ENCODE measurements at places on chromosomes 11 and 22.

- no peak for DNase-seq
Observed at GRCh38 chr22:16973591-16974297, 34.3 kb downstream of the GAB4 start.

DNA sequence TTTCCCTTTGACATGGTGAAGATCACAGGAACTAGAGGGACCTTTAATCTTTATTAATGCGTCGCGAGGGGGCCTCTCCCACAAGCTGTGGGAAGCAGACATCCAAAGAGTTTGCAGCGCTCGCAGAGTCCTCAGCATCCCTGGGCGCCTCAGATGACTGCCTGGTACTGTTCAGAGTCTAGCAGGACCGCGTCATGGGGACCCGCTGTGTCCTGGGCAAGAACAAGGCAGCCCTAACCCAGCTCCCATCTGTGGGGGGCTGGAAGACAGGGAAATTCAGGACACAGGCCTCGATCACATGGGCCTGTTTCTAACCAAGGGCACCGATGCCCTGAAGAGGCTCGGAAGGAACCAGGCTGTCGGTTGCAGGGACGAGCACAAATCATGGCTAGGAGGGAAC, 40.0 kb downstream of the CACNG2 start:
- no peak for DNase-seq

DNA sequence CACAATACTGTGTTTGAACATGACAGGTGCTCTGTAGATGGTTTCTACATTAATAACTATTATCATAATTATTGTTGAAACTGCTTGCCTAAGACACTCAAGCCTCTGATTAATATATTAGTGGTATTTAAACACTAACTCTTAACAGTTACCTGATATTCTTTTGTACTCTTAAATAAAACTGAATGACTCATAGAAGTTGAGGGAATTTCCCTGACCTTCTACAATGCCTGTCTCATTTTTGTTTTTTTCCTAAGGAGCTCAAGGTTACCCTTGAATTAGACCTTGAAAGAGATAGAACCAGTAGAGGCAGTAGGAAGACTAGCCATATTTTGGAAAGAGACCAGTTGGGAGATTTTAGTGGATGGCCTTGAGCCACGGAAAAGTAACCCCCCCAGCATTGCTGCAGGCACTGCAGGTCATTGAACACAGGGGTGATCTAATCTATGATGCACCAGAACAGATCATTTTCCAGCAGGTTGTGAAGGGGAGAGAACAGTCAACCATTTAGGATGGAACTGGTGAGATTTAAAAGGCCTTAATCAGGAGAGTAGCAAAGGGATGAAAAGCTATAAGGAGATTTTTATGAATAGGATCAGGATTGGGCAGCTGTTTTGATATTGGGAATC, 148.3 kb downstream of the PGR start:
- DNase-seq, result no peak

DNA sequence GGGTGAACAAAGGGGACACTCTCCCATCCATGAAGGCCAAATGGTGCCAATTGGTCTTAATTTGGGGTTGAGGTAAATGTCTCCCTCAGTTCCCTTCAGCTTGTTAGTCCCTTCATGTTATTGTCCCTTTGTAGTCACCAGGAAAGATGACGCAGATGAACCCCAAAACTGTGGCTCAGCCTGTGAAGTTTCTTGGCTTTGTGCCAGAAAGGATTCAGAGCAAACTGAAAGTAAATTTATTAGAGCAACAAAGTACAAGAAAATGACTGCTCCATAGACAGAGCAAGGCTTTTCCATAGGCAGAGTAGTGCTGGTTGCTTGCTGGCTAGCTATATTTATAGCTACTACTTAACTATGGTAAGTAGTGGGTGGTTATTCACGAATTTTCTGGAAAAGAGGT, 16.7 kb downstream of the OR4C3 start:
- no peak for DNase-seq

GRCh38 chr22:25120093-25120561, 79.5 kb upstream of the CRYBB3 start:
- DNase-seq, result no peak

- DNase-seq, result no peak
Observed at GRCh38 chr11:129959687-129960086, 42.9 kb downstream of the PRDM10 start.

DNA sequence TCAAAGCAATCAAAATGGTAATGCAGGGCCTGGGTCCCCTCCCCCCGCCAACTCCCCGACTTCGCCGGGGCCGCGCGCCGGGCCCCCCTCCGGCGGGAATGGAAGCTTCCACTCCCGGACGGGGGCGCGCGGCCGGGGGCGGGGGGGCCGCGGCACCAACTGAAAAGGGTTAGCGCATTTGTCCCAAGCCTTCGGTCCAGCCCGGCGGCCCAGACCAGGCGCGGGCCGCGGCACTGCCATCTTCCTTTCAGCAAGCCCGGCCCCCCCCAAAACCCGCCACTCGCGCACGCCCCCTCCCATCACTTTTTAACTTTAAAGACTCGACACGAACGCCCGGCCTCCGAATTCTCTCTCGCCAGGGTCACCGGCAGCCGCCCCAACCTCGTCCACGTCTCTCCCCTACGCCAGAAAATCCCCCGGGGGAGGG, 2.8 kb downstream of the PHF21B start:
- DNase-seq, result no peak

GRCh38 chr22:49115197-49115596, 712.5 kb downstream of the BRD1 start:
- DNase-seq, result no peak

GRCh38 chr11:28858076-28858475, 749.9 kb downstream of the METTL15 start:
- DNase-seq, result peak; percentile 6

DNA sequence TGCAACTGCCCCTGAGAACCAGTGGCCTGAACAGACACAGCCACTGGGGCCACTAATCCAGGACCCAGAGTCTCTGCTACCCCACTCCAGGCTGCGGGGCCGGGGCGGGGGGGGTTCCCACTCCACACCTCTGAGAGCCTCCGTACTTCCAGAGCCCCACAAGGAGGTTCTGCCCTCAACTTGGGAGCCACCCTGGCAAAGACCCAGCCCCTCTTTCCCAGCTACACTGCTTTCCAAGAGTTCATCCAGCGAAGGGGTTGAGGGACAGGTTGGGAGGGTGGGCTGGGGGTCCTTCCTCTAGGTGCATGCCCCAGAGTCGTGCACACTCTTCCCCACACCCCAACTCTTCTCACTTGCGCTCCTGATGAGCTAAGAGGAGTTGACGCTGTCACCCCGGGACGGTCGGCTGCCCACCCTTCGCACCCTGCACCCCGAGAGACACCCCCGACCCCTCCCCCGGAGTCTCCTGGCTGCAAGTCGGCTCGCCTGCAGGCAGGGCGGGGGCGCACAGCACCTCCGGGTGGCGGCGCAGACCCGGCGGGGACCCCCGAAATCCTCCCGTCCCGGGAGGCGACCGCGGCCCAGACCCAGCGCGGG, 531 bp downstream of the RAB3IL1 start:
- DNase-seq, result no peak

DNA sequence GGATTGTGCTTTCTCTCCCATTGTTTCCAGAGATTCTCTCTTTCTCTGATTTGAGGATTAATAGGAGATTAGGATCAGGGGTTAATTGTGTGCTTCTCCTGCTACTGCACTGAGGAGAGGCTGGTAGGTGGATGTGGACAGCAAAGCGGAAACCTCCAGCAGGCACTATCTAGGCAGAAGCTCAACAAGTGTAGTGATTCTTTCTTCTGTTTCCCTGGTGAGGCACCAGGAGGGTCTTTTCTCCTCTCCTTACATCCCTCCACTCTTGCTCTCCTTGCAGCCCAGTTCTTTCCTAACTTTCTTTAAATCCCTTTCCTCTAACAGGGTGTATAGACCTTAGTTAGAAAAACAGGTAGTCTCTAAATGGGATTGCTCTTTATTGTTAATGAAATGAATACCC, 1.9 kb upstream of the ZBTB16 start:
- no peak for DNase-seq

GRCh38 chr22:37454857-37455686, 27.8 kb upstream of the ELFN2 start:
- DNase-seq, result peak; percentile 87

DNA sequence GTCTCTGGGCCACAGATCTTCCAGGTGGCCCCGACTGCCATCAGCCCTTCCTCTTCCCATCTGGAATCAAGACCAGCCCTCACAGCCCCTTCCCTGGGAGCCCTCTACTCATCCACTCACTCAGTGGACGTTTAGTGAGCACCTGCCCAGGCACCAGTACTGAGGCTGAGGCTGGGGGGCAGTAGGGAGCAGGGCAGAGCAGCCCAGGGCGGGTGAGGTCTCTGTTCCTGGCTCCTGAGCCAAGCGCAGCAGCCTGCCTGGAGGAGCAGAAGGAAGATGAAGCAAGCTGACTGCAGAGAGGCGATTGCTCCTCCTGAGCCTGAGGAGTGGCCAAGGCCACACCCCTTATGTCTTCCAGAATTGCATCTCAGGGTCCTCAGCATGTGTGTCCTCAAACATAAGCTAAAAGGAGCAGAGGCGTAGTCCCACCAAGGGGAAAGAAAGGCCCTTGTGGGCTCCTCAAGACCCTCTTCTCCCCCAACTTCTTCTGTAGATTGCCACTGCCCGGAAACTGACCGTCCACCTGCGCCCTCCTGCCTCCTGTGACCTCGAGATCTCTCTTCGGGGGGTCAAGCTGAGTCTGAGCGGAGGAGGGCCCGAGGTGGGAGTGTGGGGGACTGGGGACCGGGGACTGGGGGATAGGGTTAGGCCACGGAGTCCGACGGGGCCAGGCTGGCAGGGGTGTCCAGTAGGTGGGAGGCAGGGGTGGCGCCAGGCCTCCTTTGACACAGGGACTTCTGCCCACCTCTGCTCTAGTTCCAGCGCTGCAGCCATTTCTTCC, 5.8 kb downstream of the MAPK8IP2 start:
- no peak for DNase-seq

DNA sequence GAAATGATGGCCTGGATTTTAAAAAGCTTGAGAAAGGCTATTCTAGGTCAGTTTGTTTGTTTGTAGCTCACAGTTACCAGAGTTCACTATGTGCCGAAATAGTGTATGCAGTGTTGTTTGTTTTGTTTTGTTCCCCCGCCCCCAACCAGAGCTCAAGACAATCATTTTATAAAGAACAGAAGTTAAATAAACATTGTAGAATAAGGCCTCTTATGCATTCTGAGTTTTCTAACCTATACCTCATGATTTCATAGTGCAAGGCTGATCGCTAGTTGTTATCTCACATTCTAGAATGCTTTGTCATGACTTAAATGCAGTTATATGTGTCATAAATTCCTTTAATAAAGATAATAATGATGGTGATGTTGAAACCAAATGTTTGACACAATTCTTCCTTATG, 7.8 kb downstream of the KCNA4 start:
- no peak for DNase-seq

- no peak for DNase-seq
Observed at GRCh38 chr22:40960145-40960544, 9.0 kb downstream of the RBX1 start.

- peak; percentile 52 for DNase-seq
Observed at GRCh38 chr22:23533328-23533762, 46.7 kb downstream of the IGLL1 start.

DNA sequence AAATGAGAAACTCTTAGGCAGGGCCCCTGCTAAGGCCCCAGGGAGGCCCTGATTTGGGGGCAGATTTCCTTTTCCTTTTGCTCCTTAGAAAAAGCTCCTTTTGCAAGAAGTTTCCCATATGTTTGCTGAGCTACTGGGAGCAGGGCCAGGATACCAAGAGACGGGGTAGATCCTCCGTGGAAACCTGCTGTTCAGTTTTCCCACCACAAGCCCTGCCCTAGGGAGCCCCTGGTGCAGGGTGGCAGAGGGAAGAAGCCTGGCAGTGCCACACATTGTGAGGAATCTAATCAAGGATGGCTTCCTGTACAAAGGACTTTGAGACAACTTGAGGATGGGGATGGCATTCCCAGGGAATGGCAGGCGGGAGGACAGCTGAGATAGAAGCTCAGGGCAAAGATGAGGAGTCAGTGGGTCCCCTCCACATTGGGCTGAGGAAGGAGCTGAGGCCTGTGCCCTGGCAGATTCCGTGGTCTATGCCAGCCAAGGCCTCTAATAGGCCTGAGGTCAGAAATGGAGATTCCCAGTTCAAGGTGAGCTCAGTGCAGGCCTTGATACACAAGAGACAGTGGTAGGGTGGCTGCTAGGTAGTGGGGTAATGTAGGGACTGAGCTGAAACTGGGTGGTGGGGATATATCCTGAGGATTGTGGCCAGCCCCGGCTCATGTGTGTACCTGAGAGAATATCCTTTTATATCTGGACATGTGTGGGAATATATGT, 15.0 kb downstream of the TUB start:
- no peak for DNase-seq

- DNase-seq, result peak; percentile 73
Observed at GRCh38 chr22:35582861-35583670, 34.1 kb downstream of the MB start.

GRCh38 chr11:10012068-10012467, 282.0 kb downstream of the SBF2 start:
- DNase-seq, result no peak

GRCh38 chr11:120547811-120548681, 36.5 kb downstream of the GRIK4 start:
- peak; percentile 94 for DNase-seq

DNA sequence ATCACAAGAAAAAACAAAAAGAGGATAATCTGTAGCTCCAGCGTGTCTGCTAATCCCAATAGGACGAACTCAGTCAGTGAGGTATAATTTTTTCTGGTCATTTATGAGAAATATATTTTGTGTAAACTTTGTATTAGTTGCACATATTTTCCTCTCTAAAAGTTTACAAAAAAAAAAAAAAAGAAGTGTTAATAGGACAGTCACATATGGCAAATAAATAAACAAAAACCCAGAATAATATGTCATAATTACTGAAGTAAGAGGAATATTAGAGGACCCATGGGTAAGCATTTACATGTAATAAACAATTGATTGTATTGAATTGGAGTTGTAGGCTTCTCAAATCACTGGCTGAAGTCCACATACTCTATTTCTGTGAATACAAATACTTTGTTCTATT, at the start of gene OR5F1:
TSS of gene OR5F1 (minus strand) at position 101 of the 400 bp plus-strand sequence. CDS start at position 101, 0 bp downstream.
- no peak for DNase-seq

- no peak for DNase-seq
Observed at GRCh38 chr11:96085319-96085930, 161.5 kb upstream of the MTMR2 start.

DNA sequence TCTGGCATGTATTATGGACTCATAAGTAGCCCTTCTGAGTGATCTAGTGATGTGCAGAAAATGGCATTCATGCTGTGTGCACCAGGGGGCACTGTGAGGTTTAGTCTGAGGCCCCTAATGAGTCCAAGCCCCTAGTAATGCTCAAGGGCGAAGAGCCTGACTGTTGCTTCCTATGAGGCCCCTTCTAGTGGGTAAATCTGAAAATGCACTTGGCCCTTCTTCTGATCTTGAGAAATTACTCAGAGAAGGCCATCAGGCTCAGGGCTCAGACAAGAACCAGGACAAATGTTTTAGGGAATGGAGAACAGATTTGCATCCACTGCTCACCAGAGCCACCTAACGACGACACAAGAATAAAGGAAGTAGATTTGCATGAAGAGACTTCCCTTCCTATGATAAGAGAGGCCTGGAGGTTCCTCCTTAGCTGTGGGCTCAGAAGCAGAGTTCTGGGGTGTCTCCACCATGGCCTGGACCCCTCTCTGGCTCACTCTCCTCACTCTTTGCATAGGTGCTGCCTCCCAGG, 75.8 kb downstream of the GGTLC2 start:
- DNase-seq, result peak; percentile 57

- no peak for DNase-seq
Observed at GRCh38 chr22:36182056-36182455, 19.6 kb downstream of the APOL4 start.

Measured in cardiac fibroblast (primary cell).